ENCODE measurements at places on chromosomes 7 and 10.
A peak's percentile ranks its signal among the peaks of the same experiment; 100 is the strongest.

- DNase-seq: no peak
Observed at GRCh38 chr10:117537904-117538524, 4.5 kb upstream of the EMX2 start.

DNA sequence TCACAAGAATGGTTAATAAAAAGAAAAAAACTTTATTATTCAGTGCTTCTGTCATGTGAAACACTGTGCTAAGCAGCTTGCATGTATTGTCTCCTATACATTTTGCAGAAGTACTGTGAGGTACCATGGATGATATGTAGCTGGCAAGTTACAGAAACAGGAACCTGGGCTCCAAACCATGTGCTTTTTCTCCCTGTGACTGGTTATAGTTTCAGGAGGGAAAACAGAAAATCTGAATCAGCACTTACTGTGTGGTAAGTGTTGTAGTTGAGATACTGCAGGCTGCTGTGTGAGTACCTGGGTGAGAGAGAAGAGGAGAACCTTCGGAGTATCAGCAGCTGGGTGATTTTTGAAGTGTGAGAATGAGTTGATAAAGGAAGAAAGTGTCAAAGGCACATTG is 285.0 kb downstream of the SUGCT start:
- no peak for DNase-seq

- DNase-seq: no peak
Observed at GRCh38 chr7:12436126-12436525, 32.5 kb upstream of the VWDE start.

DNA sequence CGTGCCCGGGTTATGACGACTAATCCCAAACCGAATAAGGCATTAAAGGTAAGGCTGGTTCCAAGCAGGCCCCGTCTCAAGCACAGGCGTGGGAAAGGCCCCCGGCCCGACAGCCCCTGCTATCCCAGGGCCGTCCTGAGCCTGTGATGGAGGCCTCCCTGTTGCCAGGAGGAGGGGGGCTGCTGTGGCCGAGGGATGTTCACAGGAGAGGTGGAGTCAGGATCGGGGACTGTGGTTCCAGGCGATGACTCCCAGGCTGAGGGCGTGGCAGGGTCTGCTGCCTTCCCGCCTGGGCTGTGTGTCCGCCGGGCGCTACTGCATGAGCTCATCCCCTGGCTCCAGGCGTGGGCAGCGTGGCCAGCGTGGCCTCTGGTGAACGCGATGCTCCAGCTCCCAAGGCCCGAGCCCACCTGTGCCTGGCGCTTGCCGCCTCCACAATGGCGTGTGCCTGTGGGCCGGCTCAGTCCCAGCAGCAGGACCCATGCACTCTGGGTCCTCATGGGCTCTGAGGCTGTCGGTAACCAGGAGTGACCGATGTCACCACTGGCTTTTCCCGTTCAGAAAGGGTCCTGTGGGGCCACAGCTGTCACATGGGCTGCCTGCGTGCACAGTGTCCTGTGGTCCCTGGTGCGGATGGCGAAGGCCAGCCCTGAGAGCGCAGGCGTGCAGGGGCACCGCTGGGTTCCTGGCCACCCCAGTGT is 8.8 kb downstream of the MAFK start:
- DNase-seq: peak; percentile 47

GRCh38 chr10:127012769-127013152 is 107.5 kb downstream of the DOCK1 start:
- peak; percentile 84 for DNase-seq
